HuH-7.5 (cell line): ENCODE measurements at places on chromosomes 3 and 15.

DNA sequence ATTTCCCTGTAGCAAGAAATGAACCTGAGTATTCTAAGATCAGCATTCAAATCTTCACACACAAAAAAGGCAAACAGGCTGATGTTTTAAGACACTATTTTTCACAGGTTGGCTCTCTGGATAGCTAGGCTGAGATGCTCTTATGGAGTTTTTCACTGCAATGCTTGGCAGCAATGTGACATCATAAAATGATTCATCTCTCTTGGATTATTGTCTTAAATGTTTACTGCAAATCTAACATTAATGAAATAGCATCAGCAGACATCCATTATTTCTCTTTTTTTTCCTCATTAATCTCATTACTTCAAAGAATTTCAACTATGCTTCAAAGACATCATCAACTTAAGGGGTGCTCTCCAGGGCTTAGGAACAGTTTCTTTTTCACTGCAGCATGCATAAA lies 23.6 kb upstream of the SSUH2 start:
- DNase-seq: no peak

- DNase-seq: no peak
Observed at GRCh38 chr3:60461267-60461666, 790.0 kb downstream of the FHIT start.

DNA sequence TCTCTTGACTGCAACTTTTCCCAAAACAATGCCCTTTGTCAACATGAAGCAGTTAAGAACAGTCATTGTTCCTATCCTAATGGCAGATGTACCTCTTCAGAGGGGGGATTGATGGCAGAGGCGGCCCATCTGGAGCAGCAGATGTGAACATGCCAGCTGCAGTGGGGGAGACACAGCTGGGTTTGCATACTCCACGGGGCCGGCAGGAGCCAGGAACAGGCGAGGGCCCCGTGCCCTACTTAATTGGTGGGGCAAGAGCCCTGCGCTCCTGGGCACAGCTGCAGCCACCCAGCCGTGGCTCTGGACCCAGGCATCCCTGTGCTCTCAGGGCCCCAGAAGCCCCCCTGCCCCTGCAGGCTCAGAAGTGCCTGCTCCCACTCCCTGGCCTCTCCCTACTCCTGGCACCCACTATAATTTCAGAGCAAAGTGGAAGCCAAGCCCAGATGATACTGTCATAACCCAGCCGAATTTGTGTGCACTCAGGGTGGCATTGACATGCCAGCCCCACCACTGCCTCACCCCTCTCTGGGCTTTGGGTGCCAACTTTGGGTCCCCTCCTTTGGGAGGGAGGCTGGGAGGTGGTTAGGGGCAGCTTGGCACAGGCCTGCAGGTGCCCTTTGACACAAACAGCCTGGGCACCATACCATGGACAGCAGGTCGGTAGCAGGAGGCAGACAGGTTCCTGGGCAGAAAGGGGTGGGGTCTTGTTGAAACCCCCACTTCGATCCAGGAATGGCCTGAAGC lies 34.6 kb downstream of the ROPN1B start:
- no peak for DNase-seq

GRCh38 chr3:18743761-18744160 lies 318.6 kb upstream of the SATB1 start:
- DNase-seq: no peak

DNA sequence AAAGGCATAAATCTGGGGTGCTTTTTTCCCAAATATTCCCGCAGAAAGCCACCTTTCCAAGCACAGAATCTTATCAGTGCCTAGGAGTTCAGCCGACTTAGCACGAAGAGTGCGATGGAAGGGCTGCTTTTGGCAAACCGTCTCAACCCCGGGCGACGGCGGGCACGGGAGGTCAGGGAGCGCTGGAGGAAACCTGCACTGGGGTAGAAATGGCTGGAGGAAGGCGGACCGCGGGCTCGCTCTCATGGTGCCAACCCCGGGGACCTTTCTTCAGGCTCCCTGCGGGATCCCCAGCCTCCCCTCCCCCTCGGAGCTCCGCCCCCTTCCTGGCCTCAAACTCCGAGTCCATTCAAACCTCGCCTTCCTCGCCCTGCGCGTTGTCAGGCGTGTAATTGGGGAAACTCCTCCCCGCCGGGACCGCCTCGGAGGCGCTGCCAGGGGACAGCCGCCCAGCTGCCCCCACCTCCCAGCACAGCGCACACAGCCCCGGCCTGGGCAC lies at the start of gene GABRG3:
GABRG3 (plus strand) TSS at position 470 of the 499 bp plus-strand sequence.
- no peak for DNase-seq

DNA sequence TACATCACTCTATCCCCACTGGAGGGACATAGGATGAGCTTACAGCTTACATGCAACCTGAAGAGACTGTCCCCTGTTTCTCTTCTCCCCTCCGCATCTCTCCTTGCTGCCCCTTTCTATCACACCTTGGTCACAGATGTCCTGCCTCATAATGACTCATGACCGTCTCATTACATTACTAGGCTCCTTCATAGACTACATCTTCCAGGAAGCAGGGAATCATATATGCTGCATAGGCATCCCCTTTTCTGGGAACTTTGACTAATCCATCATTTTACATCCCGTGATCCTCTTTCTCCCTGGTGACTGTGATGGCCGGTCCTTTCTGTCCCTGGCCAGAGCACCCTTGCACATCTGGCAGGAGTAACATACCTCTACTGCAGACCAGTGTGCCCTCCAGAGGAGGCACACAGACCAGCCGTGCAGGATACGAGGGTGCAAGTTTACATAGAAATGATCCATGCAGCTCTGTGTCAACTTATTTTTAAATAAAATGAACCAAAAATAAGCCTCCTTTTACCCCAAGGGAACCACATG lies 188.9 kb downstream of the CACNA2D3 start:
- no peak for DNase-seq

- no peak for DNase-seq
Observed at GRCh38 chr3:16106050-16106449, 68.4 kb upstream of the GALNT15 start.

- DNase-seq: no peak
Observed at GRCh38 chr15:65998486-65998885, 129.2 kb downstream of the RAB11A start.

GRCh38 chr3:38608961-38609360 lies 40.5 kb downstream of the SCN5A start:
- no peak for DNase-seq

DNA sequence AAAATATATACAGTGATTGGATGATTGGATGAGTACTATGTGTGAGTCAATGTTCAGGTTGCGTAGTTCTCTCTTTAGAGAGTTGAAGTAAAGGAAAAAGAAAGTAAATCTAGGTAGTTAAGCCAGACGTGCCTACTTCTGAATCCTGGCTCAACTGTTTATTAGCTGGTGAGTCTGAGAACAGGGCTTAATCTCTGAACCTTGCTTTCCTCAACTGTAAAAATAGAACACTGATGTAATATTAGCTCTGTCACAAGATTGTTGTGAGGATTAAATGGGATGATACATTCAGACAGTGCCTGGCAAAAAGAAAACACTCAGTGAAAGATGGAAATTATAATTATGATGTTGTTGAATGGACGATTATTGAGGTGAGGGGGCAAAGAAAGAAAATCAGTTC lies 413.4 kb downstream of the MAGI1 start:
- no peak for DNase-seq

- no peak for DNase-seq
Observed at GRCh38 chr3:42745776-42746454, 27.1 kb downstream of the CCDC13 start.
